SJSA1 (cell line): ENCODE measurements at places on chromosomes 1 and 21. TPM values are rescaled to one million over a fixed set of nuclear protein-coding genes. Genes with fewer than 3 reads are reported as not detected.
A peak's percentile ranks its signal among the peaks of the same experiment; 100 is the strongest.

The RGL1 gene
- total RNA-seq = 23.2 and 28.2 TPM in 2 replicates

The PSEN2 gene
- 13.2 and 38.2 TPM in 2 replicates for total RNA-seq

The STUM gene
- total RNA-seq = 0.03 TPM in 1 of 2 replicates, not detected in the other

The PYHIN1 gene
- total RNA-seq = not detected in 2 replicates

The FBLIM1 gene
- total RNA-seq = 66.6 and 151 TPM in 2 replicates

The MCOLN2 gene
- total RNA-seq = 1.4 and 1.9 TPM in 2 replicates

The ADGRL4 gene
- not detected in 2 replicates for total RNA-seq

The ISG15 gene
- 201 and 353 TPM in 2 replicates for total RNA-seq

The GJA5 gene
- not detected in 2 replicates for total RNA-seq

DNA sequence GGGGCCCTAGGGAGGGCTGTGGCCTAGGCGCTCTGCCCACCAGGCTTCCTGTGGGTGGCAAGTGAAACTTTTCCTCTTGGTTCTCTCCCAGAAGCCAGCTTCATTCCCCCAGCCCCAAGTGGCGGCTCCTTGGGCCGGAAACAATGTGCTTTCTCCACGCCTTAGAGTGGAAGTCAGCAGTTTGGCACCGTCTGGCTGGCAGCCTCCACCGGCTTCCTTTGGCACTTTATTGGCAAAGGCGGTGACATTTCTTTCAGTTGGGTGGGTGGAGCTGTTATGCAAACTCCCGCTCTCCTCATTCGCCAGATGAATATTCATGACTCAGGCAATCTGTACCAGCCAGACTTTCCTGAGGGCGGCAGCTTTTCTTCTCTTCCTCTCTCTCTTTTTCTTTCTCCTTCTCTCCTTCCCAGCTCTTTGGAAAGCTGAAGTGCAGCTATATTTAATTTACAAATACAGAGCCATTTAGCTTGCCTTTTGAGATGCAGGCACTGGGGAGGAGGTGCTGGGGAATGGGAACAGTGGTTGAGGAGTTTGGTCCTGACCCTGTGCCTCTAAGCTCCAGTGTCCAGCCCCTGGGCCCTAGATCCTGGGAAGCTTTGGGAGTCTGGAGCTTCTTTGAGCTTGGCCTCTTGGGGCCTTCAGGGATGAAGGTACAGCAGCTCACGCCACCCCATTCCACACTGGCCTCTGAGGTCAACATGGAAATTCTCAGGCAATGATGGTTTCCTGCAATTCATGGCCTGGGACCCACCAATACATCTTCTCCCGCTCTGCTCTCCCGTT lies 67.8 kb upstream of the POU3F1 start:
- no peak for DNase-seq

- DNase-seq = no peak
Observed at GRCh38 chr21:40067751-40068150, 200.5 kb downstream of the PCP4 start.

DNA sequence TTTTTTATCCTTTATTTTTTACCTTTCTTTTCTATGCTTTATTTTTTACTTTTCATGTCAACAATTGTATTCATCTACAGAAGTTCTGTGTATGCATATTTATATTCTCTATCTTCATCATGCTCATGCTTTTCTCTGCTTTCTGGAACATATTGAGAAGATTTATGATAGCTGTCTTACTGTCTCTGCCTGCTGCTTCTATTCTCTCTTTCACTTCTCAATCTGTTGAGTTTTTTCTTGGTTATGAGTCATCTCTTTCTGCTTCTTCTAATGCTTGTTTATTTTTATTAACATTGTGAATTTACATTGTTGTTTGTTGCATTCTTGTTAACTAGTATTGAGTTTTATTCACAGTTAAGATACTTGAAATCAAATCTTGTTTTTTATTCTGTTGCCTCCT lies 22.6 kb downstream of the F5 start:
- no peak for DNase-seq

DNA sequence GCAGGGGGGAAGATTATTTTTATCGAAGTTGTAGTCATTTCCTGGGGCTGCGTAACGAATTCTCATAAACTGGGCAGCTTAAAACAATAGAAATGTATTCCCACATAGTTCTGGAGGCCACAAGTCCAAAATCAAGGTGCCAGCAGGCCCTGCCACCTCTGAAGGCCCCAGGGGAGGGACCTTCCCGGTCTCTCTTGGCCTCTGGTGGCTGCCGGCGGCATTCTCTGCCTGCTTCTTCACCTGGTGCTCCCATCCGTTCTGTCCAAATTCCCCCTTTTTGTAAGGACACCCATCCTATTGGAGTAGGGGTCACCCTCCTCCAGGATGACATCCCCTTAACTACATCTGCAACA lies 92.8 kb downstream of the PDE9A start:
- DNase-seq = no peak

- DNase-seq = no peak
Observed at GRCh38 chr1:69898403-69898947, 306.9 kb downstream of the LRRC40 start.

GRCh38 chr1:168876830-168877229 lies 147.8 kb upstream of the DPT start:
- no peak for DNase-seq

GRCh38 chr1:154951901-154952657 lies 3.8 kb downstream of the PBXIP1 start:
- DNase-seq = no peak

- DNase-seq = peak; percentile 92
Observed at GRCh38 chr1:23369335-23370013, at the start of gene ZNF436. ZNF436 (minus strand) TSS chr1:23369836; CDS start chr1:23368005, 1,831 bp downstream.

GRCh38 chr1:206581571-206581981 lies 30.7 kb downstream of the EIF2D start:
- DNase-seq = no peak

- DNase-seq = peak; percentile 33
Observed at GRCh38 chr1:14924455-14925331, 228.9 kb upstream of the TMEM51 start.

DNA sequence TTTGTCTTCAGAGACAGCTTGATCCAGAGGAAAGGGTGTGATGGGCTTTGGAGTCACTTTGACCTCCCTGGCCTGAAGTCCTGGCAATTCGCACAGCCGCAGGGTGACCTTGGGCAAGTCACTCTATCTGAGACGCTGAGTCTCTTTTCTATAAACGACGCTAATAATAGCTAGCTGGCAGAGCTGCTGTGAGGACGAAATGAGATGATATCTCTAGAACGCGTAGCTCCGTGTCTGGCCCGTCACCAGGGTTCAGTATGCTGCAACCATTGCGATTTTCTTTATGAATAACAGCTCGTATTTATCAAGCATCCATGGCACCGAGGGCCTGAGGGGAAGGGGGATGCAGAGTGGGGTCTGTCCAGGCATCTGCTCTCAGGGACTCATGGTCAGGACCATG lies 58.7 kb downstream of the IGSF21 start:
- DNase-seq = no peak

DNA sequence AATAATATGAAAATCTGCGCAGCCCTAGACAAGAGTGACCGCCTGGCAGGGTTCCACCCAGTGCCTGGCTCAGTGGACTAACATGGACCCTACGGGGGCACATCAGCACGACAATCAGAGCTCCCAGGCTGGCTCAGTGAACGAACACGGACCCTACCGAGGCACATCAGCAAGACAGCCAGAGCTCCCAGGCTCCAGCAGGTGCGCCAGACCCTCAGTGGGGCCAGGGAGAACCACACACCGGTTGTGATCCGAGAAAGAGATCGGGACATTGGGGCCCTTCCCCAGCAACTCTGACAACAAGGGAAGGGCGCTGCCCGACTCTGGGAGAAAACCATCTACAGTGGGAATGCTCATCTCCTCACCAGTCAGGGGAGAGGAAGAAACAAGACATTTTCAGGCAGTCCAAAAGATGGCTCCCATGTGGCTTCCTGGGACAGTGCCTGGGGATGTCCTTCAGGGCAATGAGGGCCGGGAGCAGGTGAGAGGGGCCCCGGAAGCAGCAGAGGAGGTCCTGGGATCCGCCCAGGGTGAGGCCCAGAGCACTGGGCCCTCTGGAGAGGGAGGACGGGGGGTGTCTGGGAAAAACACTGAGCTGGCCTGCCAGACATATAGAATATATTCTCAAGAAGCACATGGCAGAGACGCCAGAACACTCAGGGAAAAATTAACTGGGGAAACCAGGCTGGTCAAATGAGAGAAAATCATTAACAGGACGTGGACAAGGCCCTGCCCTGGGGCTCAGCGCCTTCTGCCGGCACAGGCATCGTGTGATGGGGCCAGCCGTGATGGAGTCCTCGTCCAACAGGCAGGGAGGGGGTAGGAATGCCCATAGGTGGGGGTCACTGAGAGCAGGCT lies 4.8 kb downstream of the ARHGEF16 start:
- no peak for DNase-seq

DNA sequence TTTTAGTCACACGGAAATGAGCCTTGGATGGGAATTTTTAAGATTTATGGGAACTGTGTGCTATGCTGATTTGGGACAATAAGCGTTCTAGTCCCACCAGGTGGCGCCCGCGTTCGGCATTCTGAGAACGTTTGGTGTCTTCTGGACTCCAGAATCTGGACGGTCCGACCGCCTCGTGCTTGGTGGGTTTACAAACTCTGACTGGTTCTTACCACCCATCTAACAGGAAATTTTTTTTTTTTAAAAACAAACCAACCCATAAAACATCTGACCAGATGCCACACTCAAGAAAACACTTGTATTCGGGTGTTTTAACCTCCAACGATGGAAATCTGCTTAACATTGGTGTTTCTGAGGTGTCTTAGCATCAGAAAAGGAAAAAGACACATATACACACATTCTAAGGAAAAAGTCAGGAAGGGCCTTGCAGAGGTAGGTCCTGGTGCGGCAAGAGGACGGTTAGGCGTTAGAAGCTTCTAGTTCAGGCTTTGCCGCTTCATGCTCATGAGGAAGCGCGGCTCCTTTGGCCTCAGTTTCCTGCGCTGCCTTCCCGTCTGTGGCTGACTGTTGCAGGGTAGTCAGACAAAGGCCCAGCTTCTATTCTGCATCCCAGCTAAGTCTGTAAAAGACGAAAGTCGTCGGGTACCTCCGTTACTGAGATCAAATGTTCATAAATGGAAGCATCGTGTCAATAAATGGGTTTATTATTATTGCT lies 814 bp upstream of the DYRK3 start:
- DNase-seq = peak; percentile 75

DNA sequence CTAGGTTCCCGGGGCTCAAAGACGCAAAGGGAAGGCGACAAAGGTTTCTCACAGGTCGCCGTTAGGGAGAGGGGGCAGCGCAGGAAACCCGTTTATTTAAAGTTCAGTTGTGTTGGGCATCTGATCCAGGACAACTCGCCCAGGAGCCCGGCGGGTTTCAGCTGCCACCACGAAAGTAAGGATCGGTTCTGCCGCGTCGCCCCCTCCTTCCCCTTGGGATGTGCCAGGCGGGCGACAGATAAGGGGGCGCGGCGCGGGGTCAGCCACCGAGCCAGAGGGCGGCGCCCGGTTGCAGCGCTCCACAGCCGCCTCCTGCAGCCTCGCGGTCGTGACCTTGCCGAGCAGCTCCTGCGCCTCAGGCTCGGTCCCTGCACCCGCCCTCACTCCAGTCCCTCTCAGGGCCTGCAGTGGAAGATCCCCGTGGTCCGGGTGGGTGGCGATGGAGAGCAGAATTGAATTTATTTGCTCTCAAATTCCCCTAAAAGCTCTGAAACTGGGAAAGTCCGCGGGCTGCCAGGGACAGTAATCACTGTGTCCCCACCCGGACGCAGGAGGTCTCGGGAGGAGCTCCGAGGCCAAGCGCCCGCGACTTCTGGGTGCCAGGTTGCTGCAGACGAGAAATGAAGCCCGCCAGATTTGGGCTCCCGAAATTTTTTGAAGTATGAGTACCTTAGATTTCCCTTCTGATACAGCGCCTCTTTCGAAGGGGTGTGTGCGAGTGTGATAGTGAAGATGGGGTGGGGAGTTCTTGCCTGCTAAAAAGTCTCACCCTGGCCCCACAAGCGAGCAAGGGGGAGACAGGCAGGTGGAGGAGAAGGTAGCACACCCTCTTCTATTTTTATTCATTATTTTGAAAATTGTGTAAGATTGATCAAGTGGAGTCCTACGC lies 28.4 kb upstream of the NFIA start:
- no peak for DNase-seq

DNA sequence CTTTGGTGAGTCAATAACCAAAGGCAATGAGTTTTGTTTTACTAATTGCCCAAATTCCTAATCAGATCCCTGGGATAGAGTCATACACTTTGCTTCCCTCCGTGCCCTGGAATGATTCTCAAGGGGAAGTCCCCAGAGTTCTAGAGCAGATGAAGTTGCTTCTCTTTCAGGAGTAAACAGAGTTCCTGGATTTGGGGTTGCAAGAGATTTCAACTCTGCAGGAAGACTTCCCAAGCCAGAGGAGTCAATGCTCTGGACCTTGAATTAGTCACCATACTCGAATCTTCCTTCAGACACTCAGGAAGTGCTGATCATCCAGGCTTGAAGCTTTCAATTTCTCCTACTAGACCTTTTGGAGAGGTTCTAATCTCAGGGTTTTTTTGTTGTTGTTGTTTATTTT lies 39.6 kb downstream of the FCER1A start:
- no peak for DNase-seq

- DNase-seq = peak; percentile 71
Observed at GRCh38 chr1:26530895-26531598, 1.5 kb downstream of the RPS6KA1 start.

GRCh38 chr21:21624674-21625073 lies 626.5 kb downstream of the NCAM2 start:
- no peak for DNase-seq

DNA sequence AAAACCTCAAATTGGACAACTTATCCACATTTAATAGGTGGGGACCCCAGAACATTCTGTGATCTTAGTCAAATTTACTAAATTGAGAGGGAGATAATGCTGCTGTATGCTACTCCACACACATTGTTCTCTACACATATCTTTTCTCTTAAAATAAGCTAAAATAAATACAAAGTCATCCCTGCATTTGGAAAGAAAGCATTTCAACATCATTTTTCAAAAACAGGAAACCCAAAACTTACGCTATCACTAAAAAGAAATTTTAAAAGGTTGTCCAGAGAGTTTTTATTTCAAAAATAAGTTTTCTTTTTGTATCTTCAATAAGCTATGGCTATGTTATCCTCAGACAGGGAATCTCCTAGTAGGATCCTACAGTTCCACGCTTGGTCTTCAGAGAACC lies 19.5 kb upstream of the OR6N2 start:
- no peak for DNase-seq

DNA sequence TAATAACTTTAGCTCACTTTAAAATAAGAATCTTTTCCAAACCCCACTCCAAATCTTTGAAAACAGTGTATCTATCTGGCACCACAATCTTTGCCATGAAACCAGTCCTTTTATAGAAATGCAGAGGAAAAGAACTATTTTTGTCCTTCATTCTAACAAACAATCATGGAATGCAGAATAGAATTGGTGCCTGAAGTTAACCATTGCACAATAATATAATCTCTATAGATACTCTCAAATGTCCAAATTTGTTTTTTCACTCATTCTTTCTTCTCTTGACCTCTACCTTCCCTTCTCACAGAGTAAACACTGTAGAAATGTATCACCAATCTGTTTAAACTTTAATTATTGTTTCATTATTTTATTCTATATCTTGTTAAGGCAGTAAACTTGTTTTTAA lies 34.8 kb downstream of the TTLL7 start:
- DNase-seq = no peak

DNA sequence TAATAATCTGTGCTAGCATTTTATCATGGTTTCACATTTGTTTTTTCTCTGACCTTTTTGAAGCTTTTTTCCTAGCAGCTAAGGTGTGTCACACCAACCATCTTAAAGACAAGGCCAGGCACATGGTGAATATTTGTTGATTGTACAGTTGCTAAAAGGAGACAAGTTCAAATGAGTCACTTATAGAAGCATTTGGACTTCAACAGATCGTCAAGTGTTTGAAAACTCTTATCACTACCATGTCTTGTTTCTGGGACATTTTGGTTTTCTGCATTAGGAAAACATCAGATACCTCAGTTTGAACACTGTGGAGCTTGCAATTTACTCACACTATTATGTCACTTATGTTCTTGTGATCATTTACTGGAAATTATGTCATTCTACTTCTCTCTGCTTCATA lies 407.3 kb downstream of the USP25 start:
- no peak for DNase-seq
